Activated CD8-positive, alpha-beta memory T cell treated with anti-CD3 and anti-CD28 coated beads for 24 hours (primary cell): ENCODE measurements at places on chromosomes 13 and 19.
A peak's percentile ranks its signal among the peaks of the same experiment; 100 is the strongest.

- DNase-seq = no peak
Measured at GRCh38 chr13:35283856-35284255, 192.6 kb downstream of the MAB21L1 start.

DNA sequence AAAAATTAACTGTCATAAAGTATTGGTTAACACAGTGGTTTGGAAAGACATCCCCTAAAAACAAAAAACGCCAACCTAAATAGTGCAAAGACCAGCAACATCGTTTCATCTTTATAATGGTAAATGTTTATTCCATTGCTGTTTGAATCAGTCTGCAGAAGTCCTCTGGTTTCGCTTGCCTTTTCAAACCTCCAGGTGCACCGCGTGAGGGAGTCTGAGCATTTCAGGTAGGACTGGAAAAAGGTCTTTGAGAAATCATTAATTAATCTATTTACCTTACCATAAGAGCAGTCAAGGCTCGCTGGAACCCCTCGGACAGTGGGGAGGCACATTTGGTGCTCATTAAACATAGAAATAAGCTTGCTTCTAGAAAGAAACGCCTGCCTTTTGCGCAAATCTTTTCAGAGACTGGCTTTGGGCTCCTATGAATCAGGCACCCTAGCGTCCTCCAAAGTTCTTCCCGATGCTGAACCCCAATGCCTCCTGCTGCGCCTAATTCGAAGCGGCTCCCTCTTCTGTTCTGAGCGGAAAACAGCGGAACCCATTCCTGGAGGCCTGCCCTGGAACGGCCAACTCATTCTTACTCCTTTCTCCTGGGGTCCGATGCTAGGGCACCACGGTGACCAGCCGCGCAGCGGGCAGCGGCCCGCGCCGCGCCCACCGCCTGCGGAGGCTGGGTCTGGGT, 951 bp upstream of the MTUS2 start:
- DNase-seq = no peak

GRCh38 chr13:102904408-102904862, 58.6 kb downstream of the ERCC5 start:
- no peak for DNase-seq

- DNase-seq = no peak
Measured at GRCh38 chr13:46881621-46882020, 15.2 kb downstream of the HTR2A start.

DNA sequence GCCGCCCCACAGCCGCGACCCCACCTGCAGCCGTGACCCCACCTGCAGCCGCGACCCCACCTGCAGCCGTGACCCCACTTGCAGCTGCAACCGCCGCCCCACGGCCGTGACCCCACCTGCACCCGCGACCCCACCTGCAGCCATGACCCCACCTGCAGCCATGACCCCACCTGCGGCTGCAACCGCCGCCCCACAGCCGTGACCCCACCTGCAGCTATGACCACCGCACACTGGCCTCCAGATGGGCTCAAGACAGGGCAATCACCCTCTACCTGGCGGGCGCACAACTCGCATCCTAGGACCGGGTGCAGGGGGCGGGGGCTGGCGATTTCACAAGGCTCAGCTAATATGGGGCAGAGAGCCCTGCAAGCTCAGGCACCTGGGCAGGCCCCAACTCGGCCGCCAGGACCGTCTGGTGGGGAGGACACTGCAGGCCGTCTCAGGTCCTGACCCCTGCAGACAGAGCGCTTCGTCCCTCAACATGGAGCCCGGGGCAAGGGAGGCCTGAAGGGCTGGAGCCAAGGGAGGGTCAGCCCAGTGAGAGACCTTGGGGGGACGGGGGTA, 15.1 kb downstream of the SBNO2 start:
- no peak for DNase-seq

DNA sequence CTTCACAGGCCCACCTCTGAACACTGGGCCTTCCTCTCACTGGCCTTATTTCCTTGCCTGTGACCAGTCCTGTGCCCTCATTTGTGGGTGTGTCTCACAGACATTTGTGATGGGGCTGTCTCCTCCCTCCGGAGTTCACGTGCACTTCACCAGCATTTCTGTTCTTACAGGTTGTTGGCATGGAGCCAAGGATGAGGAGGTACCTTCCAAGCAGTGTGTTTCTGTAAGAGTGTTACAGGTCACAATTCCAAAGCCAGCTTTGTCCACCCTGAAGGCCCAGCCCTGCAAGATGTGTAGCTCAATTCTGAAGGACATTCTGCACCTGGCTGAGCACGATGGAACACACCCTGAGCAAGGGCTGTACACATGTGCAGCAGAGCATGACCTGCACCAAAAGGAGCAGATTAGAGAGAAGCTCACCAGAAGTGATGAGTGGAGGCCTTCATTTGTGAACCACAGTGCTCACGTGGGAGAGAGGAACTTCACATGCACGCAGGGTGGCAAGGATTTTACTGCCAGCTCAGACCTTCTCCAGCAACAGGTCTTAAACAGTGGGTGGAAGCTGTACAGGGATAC, 8.1 kb downstream of the ZNF749 start:
- no peak for DNase-seq

GRCh38 chr19:1041272-1041834, 1.4 kb downstream of the ABCA7 start:
- DNase-seq = no peak

- DNase-seq = no peak
Measured at GRCh38 chr19:21028969-21029268, 8.5 kb downstream of the ZNF430 start.

GRCh38 chr13:106381091-106381490, 154.4 kb downstream of the EFNB2 start:
- DNase-seq = no peak

DNA sequence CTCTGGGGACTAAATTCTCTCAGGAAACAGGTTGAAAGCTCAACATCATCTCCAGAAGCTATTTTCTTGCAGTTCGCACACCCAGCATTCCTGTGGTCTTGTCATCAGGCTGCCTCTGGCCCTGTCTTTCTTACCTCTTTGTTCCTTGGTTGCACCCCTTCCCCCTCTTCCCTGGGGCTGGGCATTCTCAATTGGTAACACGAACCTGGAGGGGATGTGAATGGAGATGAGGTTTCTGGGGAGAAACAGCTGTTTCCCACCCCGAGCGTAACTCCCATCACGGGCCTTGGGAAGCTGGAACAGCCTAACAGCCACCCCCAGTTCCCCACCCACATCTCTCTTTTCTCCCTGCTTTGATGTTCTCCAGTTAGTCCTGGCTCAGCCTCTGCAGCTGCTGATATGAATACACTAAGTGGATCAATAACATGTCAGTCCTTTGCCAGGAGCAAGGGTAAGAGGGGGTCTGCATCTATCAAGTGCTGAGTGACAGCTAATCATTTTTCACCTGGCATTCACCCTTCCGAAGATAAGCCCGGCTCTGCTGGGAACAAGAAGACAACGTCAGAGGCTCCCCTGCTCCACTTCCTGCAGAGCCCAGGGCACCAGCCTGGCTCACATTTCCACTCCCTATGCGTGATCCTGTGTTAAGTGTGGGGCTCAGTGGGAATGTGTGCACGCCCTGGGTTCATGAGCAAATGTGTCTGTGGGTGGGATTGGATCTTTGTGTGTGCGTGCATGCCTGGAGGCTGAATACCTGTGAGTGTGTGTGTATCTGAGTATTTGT, 74.0 kb upstream of the KCTD15 start:
- no peak for DNase-seq

DNA sequence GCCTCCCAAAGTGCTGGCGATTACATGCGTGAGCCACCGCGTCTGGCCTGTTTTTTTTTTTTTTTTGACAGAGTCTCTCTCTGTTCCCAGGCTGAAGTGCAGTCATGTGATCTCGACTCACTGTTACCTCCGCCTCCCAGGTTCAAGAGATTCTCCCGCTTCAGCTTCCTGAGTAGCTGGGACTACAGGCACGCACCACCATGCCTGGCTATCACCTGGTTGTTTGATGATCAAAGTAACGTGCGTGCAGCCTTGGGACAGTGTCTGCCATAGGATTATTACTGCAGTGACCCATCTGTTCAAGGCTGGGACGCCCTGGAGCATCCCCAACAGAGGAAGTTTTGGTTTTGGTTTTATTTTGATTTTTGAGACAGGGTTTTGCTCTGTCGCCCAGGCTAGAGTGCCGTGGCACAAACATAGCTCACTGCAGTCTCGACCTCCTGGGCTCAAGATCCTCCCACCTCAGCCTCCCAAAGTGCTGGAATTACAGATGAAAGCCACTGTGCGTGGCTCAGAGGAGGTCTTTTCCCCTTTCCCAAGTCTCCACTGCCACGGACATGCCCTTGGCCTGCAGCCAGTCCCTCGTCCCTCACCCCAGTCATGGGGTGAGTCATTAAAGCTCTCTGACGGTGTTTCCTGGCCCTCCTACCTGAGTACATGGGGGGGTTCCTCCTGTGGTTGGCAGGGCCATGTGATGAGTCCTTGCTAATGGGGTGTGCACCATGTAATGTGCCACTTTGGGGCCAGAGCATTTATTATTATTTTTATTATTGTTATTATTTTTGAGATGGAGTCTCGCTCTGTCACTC, 65.6 kb downstream of the IER2 start:
- peak; percentile 67 for DNase-seq

DNA sequence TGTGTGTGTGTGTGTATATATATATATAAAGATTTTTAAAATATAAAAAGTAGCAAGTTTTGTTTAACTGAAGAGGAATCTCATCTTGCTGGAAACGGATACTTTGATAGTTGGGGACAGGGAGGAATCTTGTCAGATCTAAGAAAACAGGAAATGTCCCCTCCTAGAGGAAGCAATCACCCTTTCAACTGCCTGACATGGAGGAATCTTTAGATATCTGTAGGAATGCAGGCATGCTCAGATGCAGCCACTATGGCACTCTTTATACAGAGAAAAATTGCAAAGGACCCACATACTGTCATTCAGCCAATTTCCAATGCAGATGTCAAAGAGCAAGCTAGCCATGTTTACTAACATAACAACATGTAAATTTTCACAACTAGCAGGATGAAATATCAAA, 38.8 kb downstream of the ZNF611 start:
- DNase-seq = no peak

- DNase-seq = no peak
Measured at GRCh38 chr19:3516675-3517207, 10.6 kb downstream of the FZR1 start.

GRCh38 chr13:61144834-61145593, 270.6 kb downstream of the PCDH20 start:
- no peak for DNase-seq

GRCh38 chr19:4712771-4713170, 10.9 kb downstream of the DPP9 start:
- no peak for DNase-seq

- DNase-seq = peak; percentile 93
Measured at GRCh38 chr19:913080-913748, at the start of gene R3HDM4. TSS of gene R3HDM4 (minus strand) at chr19:913219. CDS start at chr19:913157, 62 bp downstream.

DNA sequence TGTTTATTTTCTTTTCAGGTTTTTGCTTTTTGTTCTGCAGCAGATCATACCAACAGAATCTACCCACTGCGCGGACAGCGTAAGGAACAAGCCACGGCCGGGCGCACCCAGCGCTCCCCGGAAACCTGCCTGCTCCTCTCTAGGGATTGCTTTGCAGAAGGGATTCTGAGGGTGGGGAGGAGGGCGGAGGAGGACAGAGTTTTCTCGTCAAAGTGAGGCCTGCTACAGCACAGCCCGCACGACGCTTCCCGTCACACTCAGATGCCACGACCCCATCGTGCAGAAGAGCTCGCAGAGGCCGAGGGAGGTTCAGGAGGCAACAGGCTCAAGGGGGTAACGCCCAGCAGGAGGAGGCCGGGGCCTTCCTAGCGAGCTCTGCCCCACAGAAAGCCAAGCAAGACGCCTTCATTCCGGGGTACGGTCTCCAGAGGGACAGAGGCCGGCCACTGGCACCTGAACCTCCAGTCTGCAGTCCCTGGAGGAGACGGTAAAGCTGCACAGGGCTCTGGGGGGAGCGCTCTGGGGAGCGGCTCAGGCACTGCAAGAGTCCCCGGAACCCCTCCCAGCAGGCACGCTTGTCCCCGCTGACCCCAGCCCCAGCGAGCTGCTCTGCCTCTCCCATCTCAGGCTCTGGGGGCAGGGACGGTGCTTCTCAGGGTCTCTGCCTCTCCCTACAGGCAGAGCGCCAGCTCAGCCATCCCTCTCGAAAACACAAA, 6.9 kb downstream of the REXO1 start:
- no peak for DNase-seq

- no peak for DNase-seq
Measured at GRCh38 chr19:18349524-18350128, 9.2 kb downstream of the PGPEP1 start.

DNA sequence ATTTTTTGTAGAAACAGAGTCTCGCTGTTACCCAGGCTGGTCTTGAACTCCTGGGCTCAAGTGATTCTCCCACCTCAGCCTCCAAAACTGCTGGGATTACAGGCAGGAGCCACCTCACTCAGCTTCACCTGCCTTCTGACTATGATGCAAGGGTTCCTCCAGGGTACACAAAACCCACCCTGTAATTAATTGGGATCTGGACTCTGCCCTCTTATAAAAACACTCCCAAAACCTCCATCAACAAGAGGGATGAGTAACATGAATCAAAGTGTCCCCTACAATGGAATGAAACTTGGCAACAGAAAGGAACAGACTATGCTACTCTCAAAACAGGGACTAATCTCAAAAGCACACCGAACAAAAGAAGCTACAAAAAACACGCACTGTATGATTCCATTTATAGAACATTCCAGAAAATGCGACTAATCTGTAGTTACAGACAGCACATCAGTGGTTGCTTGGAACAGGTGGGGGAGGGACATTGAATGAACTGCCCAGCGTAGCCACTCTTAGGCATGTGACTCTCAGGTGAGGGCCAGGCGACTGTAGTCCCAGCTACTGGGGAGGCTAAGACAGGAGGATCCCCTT, 3.2 kb upstream of the PRR36 start:
- DNase-seq = no peak

- no peak for DNase-seq
Measured at GRCh38 chr13:24744247-24744646, 19.7 kb upstream of the RNF17 start.

DNA sequence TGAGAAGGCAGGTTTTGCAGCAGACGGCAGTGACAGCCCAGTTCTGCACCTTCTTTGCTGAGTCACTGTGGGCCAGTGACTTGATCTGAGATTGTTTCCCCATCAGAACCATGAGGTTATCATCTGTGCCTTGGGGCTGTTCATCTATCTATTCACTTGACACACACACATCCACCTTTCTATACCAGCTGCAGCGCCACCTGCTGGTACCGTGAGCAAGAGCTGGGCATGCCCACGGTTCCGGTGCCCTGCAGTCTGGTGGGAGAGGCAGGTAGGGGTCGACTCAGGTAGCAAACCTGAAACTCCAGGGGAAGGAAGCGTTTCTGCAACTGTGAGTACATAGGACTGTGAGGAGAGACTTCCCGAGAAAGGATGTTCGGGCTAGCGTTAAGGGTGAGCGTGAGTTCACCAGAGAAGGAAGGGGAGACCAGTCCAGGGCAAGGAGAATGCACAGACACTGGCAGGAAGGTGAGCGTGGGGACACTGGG, 7.5 kb upstream of the LIN7B start:
- peak; percentile 84 for DNase-seq

DNA sequence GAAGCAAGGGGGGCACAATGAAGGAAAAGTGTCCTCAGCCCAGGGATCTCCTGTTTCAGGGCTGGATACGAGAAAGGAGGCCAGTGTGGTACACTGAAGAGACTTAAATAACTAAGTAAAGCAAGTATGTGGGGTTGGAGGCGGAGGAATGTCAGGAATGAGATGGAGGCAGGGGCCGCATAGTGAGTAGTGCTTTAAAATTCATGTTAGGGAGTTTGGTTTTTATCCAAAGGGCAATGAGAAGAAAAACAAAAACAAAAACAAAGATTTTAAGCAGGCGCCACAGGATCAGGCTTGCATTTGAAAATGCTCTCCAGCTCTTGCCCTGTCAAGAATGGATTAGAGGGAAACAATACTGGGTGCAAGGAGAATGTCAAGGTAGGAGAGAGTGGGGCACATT, 273.4 kb downstream of the DCLK1 start:
- DNase-seq = no peak
